ENCODE measurements at places on chromosomes 2 and 18.

DNA sequence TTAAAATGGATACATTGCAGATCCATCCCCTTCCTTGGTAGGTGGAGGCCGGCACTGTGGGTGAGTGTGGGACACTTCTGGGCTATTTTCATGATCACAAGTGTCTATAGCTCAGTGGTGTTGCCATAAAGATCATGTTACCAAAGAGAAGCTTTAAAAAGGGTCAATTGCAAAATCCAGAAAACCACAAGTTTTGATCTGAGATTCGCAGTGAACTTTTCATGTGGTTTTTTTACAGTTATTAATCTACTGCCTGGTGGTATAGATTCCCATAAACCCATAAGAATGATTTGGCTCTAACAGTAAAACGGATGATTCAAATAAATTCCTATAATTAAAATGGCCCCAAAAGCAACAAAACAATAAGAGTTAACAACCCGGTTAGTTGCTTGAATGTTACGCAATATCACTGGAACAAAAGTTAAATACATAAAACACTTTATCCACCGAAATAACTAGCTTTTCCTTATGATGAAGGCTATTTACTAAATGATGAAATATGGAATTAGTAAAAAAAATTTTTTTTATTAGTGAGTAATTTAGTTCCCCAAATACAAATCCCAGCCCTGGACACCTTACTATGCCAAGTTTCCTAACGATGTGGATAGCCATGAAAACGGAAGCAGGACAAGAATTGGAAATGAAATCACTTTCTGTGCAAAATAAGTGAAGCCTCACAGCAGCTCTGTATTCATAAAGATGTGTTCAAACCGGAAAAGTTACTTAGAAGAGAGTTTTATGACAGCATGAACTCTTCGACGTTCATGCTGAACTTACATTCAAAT lies 95.6 kb upstream of the THOC1 start:
- no peak for DNase-seq

DNA sequence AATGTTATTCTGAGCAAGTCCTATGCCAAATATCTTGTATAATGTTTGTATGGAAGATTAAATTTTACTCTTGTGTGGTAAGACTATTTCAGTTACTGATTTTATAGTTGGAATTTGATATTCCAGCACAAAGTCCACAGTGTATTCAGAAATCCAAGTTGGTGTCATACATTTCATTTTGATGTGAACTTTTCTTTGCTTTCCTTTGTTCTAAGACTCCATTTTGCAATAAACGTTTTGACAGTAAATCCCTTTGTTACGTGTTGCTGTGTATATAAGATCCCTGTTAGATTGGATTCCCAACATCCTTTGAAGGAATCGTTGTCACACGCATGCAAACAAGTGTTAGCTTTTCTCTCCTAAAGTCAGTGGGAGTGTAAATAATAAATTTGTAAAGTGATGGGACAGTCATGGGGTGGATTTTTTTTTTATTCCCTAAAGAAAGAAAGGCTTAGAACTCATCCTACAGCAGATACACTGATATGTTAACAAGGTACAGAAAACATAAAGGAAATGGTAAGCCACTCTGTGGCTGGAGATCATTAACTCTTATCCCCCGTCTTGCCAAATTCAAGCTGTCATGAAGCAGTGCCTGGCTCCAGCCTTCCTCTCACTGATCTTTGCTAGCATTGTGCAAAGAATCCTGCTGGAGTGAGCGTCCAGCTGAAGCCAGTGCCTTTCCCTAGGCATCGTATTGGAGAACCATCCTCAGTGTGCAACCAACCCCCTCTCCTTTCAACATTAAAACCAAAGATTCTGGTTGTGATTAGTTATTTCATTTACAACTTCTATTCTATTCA lies 127.6 kb upstream of the CDCA7 start:
- no peak for DNase-seq

GRCh38 chr2:46569061-46569560 lies 89.7 kb downstream of the TMEM247 start:
- no peak for DNase-seq

DNA sequence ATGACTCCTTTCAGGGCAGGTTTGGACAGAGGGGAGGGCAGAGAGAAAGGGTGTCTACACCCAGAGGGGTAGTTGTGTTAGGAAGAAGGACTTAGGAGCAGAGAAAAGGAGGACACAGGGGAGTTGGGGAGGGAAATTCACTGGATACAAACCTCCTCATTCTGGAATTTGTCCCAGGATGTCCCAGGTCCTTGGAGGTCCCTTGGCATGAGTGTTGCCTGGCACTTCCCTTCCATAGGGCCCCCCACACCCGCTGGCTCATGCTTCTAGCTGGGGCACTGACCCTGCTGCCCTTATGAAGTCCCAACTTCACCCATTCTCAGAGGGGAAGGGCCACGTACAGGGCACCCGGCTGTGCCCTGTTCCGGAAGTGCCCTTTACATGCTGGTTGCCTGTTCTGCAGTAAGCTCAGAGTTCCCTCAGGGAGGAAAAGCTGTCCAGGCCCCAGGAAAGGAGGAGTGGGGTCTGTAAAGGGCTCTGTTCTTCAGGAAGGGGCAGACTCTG lies 93.6 kb upstream of the SMAD2 start:
- DNase-seq, result no peak

DNA sequence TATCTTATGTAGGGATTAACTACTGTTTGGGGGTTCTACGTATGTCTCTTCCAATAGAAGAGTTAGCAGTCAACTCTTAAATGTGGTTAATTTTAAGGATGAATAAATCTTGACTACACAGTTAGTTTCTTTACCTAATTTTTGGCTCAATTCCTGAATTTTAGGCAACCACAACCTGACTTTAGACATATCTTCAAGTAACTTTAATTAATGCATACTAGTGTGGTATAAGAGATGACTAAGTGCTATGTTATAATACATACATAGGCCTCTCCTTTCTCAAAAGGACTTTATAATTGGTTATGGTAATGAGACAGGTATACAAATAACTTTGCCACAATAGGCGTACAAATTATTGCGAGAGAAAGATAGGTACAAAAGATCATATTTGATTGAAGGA lies 312.0 kb downstream of the IRS1 start:
- DNase-seq, result no peak

GRCh38 chr2:133787207-133787606 lies 218.9 kb upstream of the NCKAP5 start:
- DNase-seq, result no peak

DNA sequence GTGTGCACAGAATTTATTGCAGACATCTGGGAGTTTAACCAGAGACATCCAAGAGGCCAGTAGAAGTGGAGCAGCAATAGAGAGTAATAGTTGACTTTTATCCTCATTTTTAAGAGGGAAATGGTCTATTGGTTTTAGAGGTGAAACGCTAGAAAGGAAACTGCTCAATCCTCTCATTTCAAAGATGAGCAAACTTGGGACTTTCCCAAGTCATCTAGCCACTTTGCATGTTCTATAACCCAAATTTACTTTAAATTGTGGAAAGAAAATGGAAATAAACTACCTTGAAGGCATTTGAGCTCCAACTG lies 601.7 kb downstream of the ARHGAP15 start:
- no peak for DNase-seq

DNA sequence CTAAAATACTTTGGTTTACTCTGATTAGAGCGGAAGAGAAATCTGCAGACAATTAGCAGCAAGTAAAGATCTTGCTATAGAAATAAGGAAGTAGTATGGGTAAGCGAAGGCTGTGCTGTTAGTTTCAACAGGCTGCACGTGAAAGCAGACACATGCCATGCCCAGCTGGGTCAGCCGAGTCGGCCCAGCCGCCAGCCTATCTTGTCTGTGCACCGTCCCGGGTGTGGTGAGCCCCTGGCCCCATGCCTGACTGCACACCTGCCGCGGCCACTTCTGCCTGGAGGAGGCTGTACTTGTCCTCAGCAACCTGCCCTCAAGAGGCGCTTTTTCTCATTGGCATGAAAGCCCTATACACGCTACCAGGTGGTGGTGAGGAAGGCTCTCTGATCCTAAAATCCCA lies 185.5 kb downstream of the SEPTIN10 start:
- DNase-seq, result no peak

DNA sequence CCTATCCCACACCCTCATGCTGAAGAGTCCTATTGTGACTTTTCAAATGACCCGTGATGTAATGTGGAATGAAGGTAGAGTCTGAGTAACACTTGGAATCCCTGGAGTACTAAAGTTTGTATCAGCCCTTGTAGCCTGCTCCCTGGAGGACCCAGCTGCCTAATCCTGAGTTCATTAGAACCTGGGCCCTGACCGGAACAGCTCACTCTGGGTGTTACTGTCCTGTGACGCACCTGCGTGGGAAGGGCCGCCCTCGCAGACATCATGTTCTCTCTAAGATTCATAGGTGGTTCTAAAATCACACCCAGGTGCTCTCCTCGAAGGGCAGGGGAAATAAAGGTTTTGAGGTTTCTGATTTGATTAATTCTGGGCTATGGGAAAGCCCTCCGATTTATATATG lies 62.3 kb downstream of the NCK2 start:
- no peak for DNase-seq

- no peak for DNase-seq
Observed at GRCh38 chr2:119134775-119135174, 23.8 kb downstream of the C1QL2 start.

DNA sequence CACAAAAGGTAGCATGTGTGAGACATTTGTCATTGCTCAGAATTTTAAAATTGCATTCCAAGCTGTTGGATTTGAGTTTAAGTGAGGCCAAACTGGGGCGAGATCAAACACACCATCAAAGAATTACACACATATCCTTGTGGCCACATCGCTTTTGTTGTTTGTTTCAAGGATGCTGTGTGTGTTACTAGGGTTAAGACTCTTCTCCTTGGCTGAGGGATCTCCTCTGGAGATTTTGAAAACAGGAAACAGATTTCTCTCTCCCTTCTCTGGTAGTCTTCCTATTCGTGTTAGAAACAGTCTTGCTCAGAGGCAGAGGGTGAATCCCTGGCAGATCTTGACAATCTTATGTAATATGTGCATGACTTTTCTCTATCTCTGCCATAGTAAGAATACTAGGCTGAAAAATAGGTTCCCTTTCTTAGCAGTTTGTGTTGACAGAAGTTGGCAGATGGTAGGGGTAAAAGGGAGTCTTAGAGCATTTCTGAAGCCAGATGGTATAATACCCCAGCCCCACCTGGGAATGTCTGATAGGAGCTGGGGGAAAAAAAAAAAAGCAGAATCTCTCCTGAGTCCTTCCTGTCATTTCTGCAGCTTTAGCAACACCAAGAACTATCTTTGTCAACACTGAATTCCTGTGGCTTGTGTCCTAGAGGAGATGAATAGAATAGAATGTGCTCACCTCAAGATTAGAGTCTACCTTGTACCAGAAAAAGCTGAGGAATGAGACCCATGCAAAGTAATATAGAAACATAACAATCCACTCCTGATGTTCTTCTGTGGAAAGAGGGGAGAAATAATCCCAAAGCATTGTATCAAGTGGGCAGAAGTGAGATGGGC lies 101.8 kb downstream of the XRCC5 start:
- DNase-seq, result no peak

- peak; percentile 68 for DNase-seq
Observed at GRCh38 chr2:45000921-45001868, 8.1 kb downstream of the SIX2 start.

DNA sequence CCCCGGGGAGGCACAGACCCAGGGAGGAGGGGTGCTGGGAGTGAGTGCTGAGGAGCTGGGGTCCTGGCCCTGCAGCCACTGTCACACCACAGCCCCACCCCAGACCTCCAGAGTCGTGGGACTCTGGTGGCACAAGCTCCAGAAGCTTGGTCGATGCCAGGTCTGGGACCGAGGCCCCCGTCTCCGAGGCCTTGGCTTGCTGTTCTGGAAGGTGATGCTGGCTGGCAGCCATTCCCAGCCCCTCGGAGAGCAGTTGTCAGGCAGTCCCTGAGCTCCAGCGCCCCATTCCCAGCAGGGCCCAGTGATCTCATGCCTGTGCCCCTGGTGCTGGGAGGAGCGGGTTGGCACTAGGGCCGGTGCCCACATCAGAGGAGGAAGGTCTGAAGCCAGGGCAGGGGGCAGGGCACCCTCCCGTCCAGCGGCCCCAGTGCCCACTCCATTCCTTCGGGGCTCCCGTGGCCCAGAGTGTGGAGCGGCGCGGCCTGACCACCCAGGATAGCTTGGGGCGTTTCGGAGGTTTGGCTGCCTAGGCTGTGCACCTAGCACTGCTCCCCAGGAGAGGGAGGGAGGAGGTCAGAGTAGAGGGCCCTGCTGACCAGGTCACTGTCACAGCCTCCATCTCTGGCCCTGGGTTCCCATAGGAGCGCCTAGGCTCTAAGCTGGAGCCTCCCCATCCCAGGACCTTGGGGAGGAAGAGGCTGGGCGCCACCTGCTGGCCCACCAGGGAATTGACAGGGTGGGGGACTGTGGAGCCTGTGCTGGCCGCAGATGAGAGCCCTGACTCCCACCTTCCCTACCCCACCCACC lies 16.8 kb upstream of the ALPI start:
- DNase-seq, result peak; percentile 59

GRCh38 chr2:240573071-240573515 lies 4.8 kb downstream of the RNPEPL1 start:
- no peak for DNase-seq

GRCh38 chr2:190036071-190036470 lies 26.5 kb downstream of the MSTN start:
- DNase-seq, result no peak

DNA sequence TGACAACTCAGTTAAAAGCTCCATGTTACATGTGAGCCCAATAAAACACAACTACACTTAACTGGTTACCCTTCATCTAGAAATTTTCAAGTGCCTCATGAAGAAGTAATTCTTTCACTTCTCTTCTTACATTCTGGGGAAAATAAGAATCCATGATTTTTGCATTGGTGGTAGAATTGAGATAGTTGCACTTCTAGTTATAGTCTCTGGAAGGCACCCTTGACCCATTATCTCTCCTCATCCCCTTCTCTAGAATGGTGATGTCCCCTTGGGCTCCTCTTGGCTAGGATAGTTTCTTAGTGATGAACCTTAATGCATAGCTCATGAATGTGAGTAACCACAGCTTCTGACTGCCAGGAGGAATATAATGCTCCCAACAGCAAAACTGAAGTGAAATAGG lies 3.6 kb downstream of the LGALSL start:
- DNase-seq, result no peak

DNA sequence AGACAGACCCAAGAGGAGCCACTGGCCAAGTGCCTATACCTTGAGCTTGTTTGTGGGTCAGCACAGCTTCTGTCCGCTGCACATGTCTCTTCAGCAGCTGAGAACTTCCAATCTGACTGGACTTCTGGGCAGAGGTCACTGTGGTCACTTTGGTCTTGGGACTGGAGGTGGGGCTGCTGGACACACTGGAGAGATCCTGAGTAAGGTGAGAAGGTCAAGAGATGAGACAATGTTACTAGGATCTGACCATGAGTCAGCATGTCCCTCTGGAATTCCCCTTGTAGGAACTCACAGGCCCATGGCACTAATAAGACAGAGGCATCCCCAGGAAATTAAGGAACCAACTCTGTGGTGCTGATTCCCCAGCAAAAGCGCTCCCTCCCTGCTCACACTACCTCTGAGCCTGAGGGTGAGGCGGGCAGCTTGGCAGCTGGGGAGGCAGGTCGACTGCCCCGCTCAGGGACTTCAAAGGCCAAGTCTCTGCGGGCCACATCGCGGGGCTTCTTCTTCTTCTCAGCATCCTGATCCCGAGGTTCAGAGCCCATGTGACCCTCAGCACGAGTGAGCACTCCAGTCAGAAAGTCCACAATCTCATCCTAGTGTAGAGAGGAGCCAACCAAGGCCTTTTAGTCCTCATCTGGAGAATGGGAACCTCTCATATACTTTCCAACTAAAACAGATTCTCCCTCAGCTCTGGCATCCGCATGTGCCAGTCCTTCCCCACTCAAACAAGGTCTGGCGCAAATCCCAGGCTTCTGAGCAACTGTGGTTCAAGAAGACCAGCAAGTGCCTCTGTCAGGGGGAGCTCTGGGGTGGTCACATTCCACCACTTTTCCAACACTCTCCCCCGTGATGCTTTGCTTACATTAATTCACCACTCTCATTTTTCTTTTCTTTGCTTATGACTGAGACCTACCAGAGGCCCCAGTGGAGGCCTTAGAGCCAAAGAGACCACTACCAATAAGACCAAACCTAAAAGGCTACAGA lies 29.4 kb downstream of the KANSL3 start:
- DNase-seq, result no peak
